ENCODE measurements at places on chromosomes 7 and 10.

GRCh38 chr10:33790521-33791271 is 456.2 kb upstream of the NRP1 start:
- DNase-seq, result no peak

- DNase-seq, result no peak
Observed at GRCh38 chr10:48805411-48805810, 120.7 kb downstream of the WDFY4 start.

DNA sequence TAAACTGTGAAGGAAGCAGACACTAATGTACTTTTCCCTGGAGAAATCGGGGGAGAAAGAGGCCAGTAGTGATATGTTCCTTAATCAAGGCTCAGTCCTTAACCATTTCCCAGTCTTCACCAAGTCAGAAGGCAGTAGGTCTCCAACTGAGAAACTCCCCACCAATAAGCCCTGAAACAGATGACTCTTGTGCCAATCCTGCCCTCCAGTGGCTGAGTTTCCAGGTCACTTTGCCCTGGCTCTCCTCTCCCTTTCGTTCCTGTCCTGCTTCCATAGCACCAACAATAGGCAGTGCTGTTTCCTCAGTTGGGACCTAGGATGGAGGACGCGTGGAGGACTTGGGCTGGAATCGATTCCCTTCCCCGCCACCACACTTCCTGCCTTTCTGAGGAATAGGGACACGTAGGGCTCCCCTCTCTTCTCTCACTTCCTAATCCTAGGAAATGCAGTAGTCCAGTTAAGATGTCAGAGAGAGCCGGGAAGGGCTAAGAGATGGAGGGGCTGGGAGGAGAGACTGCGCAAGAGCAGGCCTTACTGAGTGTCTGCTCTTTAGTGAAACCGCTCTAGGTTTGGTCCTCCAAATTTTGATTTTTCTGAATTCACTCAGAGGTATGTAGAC is 23.4 kb downstream of the ATOH7 start:
- no peak for DNase-seq

DNA sequence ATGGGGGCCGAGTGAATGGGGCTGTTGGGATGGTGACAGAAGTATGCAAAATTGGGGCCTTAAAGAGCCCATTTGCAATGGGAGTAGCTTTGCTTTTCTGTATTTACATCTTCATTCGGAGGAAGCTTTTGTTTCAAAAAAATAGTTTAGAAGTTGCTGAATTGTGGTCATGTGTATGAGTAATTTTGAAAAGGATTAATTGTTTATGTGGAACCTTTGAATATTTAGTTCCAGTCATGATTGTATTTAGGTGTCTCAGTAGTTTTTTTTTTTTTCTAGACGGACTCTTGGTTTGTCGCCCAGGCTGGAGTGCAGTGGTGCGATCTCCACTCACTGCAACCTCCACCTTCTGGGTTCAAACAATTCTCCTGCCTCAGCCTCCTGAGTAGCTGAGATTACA is 37.2 kb downstream of the RBM33 start:
- DNase-seq, result no peak

GRCh38 chr10:5806745-5807144 is 6.5 kb downstream of the GDI2 start:
- DNase-seq, result no peak

DNA sequence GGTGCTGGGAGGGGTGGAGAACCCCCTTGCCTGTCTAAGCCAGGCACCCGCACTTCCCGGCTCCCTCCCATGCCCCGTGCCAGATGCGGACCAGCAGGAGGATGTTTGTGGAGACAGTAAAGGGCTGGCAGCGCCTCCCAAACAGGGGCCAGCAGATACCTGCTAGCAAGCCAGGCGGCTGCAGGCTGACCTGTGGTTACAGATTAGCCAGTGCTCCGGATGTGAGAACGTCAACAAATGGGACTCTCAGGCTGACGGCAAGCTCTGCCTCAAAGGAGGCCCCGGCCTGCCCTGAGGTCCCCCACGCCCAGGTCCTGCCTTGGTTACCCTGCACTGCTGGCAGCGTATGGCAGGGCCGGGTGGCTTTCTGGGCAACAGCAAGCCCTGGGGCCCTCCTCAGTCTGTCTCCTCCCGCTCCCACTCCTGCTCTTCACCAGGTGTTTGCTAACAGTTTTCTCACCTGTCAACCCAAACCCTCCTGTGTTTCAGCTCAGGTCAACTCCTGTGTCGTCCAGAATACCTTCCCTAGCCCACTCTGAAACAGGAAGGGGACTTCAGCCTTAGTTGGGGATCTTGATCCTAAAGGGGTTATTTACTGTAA is 85.4 kb downstream of the NEURL1 start:
- DNase-seq, result no peak

DNA sequence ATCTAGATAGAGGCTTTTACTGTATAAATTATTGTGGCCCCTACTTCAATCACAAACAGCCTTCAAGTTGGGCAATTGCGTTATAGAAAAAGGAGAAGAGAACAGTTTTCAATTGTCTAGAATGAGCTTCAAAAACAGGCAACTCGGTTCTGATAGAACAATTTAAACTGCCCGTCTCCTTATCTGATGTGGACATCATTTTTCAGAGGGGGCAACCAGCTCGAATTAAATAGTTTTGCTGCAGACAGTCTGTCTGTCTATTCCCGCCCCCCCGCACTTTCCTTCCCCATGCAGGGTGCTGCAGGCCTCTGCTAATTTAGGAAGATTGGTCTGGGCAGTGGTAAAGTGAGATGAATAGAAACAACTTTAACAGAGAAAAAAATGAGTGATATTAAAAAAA is 58.4 kb downstream of the BUB3 start:
- no peak for DNase-seq

- DNase-seq, result peak; percentile 21
Observed at GRCh38 chr10:86370006-86370585, 3.5 kb upstream of the GRID1 start.

- peak; percentile 51 for DNase-seq
Observed at GRCh38 chr10:78804411-78805032, 264.2 kb upstream of the ZMIZ1 start.

- DNase-seq, result peak; percentile 57
Observed at GRCh38 chr7:77331938-77332695, 84.0 kb downstream of the GSAP start.

DNA sequence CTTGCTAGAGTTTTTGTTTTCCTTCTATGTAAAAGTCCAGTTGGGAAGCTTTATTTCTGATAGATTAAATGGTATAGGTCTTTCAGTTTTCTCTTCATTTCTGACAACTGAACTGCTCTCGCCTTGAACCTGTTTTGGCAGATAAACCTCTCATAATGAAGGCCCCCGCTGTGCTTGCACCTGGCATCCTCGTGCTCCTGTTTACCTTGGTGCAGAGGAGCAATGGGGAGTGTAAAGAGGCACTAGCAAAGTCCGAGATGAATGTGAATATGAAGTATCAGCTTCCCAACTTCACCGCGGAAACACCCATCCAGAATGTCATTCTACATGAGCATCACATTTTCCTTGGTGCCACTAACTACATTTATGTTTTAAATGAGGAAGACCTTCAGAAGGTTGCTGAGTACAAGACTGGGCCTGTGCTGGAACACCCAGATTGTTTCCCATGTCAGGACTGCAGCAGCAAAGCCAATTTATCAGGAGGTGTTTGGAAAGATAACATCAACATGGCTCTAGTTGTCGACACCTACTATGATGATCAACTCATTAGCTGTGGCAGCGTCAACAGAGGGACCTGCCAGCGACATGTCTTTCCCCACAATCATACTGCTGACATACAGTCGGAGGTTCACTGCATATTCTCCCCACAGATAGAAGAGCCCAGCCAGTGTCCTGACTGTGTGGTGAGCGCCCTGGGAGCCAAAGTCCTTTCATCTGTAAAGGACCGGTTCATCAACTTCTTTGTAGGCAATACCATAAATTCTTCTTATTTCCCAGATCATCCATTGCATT is 27.1 kb downstream of the MET start:
- no peak for DNase-seq

GRCh38 chr10:6274484-6274883 is 71.8 kb downstream of the PFKFB3 start:
- no peak for DNase-seq

DNA sequence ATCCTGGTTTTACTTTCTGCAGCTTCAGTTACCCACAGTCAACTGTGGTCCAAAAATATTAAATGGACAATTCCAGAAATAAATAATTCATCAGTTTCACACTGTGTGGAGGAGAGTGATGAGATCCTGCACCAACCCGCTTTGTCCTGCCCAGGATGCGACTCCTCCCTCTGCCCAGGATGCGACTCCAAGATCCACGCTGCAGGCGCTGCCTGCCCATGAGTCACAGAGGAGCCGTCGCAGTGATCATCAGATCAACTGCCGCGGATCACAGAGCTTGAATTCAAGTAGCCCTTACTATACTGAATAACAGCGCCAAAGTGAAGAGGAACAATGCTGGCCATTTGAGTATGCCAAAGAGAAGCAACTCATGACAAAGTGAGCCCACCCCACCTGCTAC is 61.5 kb downstream of the GRB10 start:
- no peak for DNase-seq

All from tibial artery (tissue), 4 donors.